Smooth muscle cell of the coronary artery (primary cell): ENCODE measurements at places on chromosomes 13 and 19. TPM values are rescaled to one million over a fixed set of nuclear protein-coding genes. Genes with fewer than 3 reads are reported as not detected.

The UQCRFS1 gene
- total RNA-seq, result 11.9 and 29.2 TPM in 2 replicates

The TEX101 gene
- not detected in 2 replicates for total RNA-seq

The IRGC gene
- total RNA-seq, result not detected in 2 replicates

The PRKACA gene
- total RNA-seq, result 27.3 and 56.8 TPM in 2 replicates

The IFNL1 gene
- not detected in 2 replicates for total RNA-seq

The URAD gene
- not detected in 2 replicates for total RNA-seq

The CYP2F1 gene
- total RNA-seq, result not detected in 2 replicates

The MIR17HG gene
- 1.8 and 3.5 TPM in 2 replicates for total RNA-seq

The SYMPK gene
- 29.4 and 46.5 TPM in 2 replicates for total RNA-seq

The SLC1A6 gene
- not detected in 2 replicates for total RNA-seq

The NMRK2 gene
- total RNA-seq, result not detected in 2 replicates

The OR4F17 gene
- total RNA-seq, result not detected in 2 replicates

The RFC3 gene
- total RNA-seq, result 1.1 and 4.4 TPM in 2 replicates

The NPAS1 gene
- total RNA-seq, result 0.12 and 1.1 TPM in 2 replicates

The ERICH6B gene
- total RNA-seq, result not detected in 2 replicates

The OR10H1 gene
- not detected in 2 replicates for total RNA-seq

The SPACA4 gene
- total RNA-seq, result not detected in 2 replicates

The C13orf42 gene
- total RNA-seq, result not detected in 2 replicates

The MEF2B gene
- total RNA-seq, result not detected in 2 replicates

The SPRED3 gene
- total RNA-seq, result 1.4 and 3.6 TPM in 2 replicates

The SIGLEC12 gene
- total RNA-seq, result not detected in 2 replicates

The ANGPTL8 gene
- total RNA-seq, result 0.59 TPM in 1 of 2 replicates, not detected in the other

The CGB8 gene
- total RNA-seq, result not detected in 2 replicates

The ZNF534 gene
- total RNA-seq, result 0.08 TPM in 1 of 2 replicates, not detected in the other

The ACP7 gene
- 0.23 and 0.30 TPM in 2 replicates for total RNA-seq

The LPAR2 gene
- 0.83 and 1.9 TPM in 2 replicates for total RNA-seq

The IGFL2 gene
- not detected in 2 replicates for total RNA-seq

The HOOK2 gene
- 15.7 and 18.7 TPM in 2 replicates for total RNA-seq

The LILRB4 gene
- not detected in 2 replicates for total RNA-seq

The SLC7A10 gene
- total RNA-seq, result not detected in 2 replicates

The CFAP97D2 gene
- total RNA-seq, result not detected in 2 replicates

The HSPB6 gene
- 12.2 and 44.7 TPM in 2 replicates for total RNA-seq

The SIGLEC5 gene
- total RNA-seq, result not detected in 2 replicates

The LSM4 gene
- total RNA-seq, result 37.7 and 155 TPM in 2 replicates

The FARSA gene
- 38.4 and 44.9 TPM in 2 replicates for total RNA-seq

The CALR3 gene
- 0.08 TPM in 1 of 2 replicates, not detected in the other for total RNA-seq

The ZNF585A gene
- total RNA-seq, result 2.5 and 7.5 TPM in 2 replicates

The TSSK6 gene
- total RNA-seq, result 1.5 and 2.9 TPM in 2 replicates

The C1QTNF9 gene
- not detected in 2 replicates for total RNA-seq

The SOX1 gene
- total RNA-seq, result not detected in 2 replicates

The BCL3 gene
- 4.2 and 14.9 TPM in 2 replicates for total RNA-seq

The CPB2 gene
- total RNA-seq, result not detected in 2 replicates

The F2RL3 gene
- under 0.01 and 0.12 TPM in 2 replicates for total RNA-seq

The NEK3 gene
- total RNA-seq, result 5.6 and 9.9 TPM in 2 replicates

The MISP gene
- total RNA-seq, result under 0.01 TPM in 1 of 2 replicates, not detected in the other

The MAMSTR gene
- total RNA-seq, result 0.12 and 0.30 TPM in 2 replicates

The GAS6 gene
- total RNA-seq, result 127 and 186 TPM in 2 replicates

The HCST gene
- total RNA-seq, result 0.60 and 4.6 TPM in 2 replicates
